ENCODE measurements at places on chromosomes 2 and 18. TPM values are rescaled to one million over a fixed set of nuclear protein-coding genes. Genes with fewer than 3 reads are reported as not detected.

Gene RAB31
- 0.45 TPM for total RNA-seq

Gene UGT1A6
- not detected for total RNA-seq

Gene CDH2
- total RNA-seq, result not detected

Gene ETAA1
- 13.5 TPM for total RNA-seq

Gene KIAA2012
- total RNA-seq, result not detected

Gene LRRTM1
- not detected for total RNA-seq

Gene C2orf80
- total RNA-seq, result not detected

Gene EML6
- 1.2 TPM for total RNA-seq

Gene FAM237A
- not detected for total RNA-seq

Gene SULT6B1
- not detected for total RNA-seq

Gene SLC39A10
- total RNA-seq, result 25.8 TPM

GRCh38 chr18:46754188-46754587 lies 2.7 kb downstream of the ST8SIA5 start:
- DNase-seq, result no peak

DNA sequence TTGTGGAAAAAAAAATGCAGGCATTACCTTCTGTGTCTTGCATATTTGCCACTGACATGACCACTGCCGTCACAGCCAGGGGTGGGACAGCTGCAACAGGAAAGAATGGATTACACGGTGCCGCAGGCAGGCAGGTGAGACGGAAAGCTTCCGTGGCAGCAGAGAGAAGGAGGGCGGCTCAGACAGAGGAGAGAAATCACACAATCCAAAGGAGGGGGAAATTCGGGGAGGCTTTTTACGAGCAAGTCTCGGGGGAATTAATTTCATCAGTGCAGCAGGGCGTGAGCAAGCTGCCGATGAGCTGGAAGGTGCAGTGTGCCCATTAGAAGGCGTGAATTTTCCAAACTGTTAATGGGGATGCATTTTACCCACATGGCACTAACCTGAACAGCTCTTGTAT lies 234.8 kb upstream of the PXDN start:
- DNase-seq, result no peak

GRCh38 chr18:47507651-47508050 lies 256.2 kb upstream of the SKOR2 start:
- no peak for DNase-seq

DNA sequence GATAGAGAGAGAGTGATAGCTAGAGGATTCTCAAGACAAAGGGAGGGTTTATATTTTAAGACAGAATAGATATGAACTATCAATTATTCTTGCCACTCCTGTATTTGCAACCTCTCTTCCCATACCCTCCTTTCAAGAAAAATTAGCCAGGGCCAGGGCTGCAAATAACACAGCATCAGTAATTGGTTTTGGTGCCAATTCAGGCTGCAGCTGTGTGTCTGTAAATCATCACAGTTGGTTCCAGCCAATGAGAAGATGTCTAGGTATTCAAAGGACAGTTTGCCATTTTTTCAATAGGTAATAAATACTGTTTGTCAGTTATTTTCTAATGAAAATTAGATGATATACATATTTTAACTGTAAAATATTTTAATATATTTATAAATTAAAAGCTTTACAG lies 73.5 kb downstream of the WDPCP start:
- no peak for DNase-seq

- peak; percentile 88 for DNase-seq
Measured at GRCh38 chr18:34976899-34977837, 64.0 kb upstream of the MAPRE2 start.

DNA sequence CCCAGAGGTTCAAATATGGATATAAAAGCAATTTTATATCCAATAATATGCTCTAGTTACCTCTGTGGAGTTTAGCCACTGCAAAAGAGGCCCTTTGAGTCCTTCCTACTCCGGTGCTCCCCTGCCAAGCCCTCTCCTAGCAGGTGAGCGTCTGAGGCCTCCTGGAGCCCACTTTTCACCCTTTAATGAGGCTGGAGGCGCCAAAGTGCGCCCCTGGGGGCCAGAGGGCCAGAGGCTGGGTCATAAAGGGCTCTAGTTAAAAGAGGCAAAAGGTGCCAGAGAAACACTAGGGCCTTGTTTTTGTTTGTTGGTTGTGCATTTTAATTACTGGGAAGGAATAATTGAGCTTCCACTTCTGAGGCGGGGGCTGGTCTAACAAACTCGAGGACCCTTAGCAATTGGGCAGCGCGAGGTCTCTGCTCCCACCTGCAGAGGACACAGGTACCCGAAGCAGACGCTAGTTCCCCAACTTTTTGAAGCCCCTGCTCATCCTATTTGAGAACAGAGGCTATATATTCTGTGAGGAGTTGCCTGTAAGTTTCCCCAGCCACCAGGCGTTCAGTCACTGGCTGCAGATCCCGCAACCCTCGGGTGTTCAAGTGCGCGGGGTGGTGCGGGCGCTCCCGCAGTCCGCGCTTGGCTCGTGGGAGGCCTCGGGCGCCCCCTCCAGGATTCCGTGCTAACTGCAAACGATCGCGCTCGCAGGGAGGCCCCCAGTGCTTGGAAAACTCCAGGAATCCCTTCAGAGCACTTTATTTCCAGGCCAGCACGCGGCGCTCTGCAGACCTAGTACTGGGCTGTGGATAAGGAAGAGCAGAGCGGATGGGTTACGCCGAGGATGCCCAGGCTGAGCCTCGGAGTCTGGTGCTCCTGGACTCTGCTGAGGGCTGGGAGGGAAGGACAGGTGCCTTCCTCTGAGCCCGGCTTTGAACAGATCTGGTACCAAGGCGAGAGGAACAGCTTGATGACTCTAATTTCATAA lies 14.1 kb downstream of the MSGN1 start:
- peak; percentile 58 for DNase-seq

- DNase-seq, result peak; percentile 57
Measured at GRCh38 chr2:178306352-178307073, 112.2 kb downstream of the OSBPL6 start.

DNA sequence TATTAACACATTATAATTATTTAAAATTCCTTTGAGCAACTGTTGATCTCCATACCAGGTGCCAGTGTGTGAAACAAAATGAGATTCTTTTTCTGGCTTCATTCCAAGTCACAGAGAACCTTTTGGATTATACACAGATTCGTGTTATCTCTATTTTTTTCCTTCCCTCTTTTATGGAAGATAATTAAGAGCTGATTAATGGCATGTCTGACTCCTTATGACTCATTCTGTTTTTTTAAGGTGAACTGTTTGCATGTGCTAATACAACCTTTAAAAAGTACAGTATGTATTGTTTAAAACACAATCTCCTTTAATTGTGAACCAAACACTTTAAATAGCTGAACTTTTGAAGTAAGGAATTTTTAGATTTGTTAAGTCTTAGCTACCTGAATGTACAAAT lies 39.3 kb downstream of the PELI1 start:
- no peak for DNase-seq

GRCh38 chr2:233828546-233829192 lies 25.7 kb downstream of the HJURP start:
- DNase-seq, result no peak

DNA sequence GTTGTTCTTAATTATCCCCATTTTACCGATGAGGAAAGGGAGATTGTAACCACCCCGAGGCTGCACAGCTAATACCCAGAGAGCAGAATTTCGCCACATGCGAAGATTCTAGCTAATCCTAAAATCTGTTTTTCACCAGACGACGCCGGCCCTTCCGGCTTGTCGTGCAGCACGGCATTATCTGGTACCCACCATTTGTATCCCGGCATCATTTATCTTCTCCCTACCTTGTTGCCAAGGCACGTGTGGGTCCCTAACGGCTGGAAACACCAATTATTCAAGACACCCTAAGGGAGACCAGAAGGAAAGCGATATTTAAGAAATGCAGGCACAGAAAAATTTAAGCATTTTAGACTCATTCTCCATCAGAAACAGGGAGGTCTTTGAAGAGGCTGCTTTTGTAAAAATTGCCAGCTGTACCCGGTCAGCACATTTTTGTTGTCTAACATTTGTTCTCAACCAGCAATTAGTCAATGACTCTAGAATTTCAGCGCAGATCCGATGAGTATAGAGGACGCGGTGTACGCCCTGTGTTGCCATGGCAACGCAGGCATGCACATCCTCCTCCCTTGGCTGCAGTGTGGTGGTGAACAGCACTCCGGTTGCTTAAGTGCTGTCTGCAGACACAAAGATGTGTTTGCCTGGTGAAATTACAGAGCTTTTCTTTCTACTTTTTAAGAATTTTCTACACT lies 111.6 kb downstream of the AGAP1 start:
- peak; percentile 13 for DNase-seq

GRCh38 chr18:36157441-36157840 lies 27.7 kb downstream of the ELP2 start:
- DNase-seq, result no peak

DNA sequence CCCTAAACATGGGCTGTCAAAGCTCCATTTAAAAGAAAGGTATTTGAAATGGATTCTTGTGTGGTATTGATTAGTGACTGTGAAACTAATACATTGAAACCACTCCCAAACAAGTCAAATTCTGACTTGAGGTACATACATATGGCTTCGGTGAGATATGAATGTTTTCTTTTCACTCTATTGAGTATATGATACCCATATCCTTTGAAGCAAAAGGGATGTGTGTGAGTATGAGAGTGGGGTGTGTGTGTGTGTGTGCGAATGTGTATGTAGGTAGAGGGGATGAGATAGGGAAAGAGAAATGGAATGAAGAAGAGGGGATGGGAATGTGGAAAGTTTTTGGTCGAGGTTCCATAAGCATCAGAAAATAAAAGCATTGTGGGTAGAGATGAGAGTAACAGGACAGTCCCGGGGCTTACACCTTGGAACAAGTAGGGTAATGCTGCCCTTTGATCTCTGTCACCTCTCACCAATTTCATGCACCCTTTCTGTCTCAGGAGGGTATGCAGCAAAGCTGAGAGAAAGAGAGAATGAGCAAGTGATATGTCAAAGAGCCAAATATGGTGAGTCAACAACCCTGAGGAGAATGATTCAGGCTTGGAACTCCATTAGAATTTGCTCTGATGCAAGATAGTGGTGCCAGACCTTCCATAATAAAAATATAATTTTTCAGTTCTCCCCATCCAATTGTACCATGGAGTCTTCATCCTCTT lies 64.0 kb upstream of the ZEB2 start:
- peak; percentile 8 for DNase-seq

- no peak for DNase-seq
Measured at GRCh38 chr2:186862869-186863709, 14.1 kb upstream of the ZSWIM2 start.

DNA sequence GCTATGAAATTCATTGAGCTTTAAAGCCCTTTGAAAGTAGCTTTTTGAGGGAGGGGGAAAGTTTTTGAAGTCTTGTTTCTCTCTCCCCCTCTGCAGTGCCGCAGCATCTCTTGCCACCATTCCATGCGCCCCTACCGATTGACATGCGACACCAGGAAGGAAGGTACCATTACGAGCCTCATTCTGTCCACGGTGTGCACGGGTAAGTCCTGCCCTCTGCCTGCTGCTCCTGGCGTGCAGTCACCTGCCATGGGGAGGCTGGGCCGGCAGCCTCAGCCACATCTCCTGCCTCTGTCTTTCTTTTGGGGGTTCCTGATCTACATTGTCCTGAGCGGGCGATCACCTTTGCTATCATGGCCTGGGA lies 191.6 kb downstream of the GLI2 start:
- no peak for DNase-seq

DNA sequence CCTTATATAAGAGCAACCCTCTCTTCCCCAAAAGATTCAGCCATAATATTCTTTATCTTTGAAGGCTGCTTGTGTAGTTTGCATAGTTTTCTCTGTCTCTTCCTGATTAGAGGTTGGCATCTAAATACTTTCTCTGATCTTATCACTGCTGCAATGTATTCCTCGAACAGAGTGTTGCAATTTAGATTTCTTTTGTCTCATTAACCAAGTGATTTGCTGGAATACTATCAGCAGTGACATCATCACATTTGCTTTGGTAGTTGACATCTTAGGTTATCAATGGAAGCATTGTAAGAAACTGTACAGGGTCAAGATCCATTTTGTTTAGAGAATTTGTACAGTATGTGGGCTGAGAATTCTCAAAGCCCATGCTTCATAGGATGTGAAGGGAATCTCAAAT lies 72.0 kb upstream of the NEUROD1 start:
- DNase-seq, result no peak

- DNase-seq, result no peak
Measured at GRCh38 chr2:215357660-215358059, 45.8 kb downstream of the ATIC start.

DNA sequence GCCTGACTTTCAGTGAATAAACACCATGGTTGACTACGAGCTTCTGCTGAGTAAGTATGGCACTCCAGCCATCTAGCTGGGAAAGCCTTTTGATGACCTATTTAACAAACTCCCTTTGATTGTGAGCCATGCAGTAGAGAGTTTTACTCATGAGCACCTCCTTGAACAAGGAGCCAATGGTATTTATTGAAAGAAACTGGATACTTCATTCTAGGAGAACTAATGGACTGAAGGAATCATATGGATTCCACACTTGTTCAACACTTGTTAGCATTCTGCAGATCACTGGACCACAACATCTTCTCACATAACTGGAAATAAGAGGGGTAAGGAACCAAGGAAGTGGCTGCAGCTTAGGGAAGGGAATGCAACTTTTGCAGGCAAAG lies 320.9 kb upstream of the ETAA1 start:
- no peak for DNase-seq

DNA sequence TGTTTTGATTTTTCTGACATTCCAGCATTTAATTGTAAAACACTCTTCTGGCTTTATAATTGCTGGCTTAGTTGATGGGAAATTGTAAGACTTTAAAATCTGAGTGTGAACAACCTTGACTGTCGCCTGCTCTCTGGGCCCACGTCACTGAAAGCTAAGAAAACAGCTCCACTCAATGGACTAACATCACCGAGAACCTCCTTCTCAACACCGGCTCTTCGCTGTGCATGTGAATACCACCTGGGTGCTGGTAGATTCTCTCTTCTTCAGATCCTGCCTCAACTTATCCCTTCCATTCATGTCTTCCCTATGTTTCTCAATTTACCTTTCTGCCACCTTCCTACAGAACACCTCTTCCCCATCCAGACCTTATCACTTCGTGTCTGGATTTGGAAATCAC lies 523.1 kb upstream of the ID2 start:
- DNase-seq, result no peak

DNA sequence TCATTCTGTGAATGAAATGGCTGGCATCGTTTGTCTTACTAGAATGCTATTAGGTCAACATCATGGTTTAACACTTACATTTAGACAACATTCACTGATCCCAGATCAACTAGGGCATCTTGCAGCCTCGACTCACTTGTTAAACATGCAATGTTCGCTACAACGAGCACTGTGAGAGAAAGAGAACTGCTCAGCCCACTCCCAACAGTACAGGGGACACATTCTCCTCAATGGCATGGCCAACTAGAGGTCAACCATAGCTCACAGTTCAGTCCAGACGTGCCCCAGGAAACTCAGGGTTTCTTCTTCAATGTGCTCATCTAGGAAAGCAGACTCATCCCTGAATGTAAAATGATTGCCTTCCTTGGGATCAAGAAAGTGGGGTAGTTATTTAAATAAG lies 5.9 kb downstream of the WIPF1 start:
- no peak for DNase-seq

GRCh38 chr18:78995740-78996395 lies 16.2 kb downstream of the SALL3 start:
- DNase-seq, result no peak

- no peak for DNase-seq
Measured at GRCh38 chr18:63882333-63883141, 5.0 kb upstream of the SERPINB2 start.

Data from activated CD8-positive, alpha-beta T cell treated with anti-CD3 and anti-CD28 coated beads for 36 hours (primary cell).